GM23248 (cell line): ENCODE measurements at places on chromosomes 3 and 15. TPM values are rescaled to one million over a fixed set of nuclear protein-coding genes. Genes with fewer than 3 reads are reported as not detected.

DNA sequence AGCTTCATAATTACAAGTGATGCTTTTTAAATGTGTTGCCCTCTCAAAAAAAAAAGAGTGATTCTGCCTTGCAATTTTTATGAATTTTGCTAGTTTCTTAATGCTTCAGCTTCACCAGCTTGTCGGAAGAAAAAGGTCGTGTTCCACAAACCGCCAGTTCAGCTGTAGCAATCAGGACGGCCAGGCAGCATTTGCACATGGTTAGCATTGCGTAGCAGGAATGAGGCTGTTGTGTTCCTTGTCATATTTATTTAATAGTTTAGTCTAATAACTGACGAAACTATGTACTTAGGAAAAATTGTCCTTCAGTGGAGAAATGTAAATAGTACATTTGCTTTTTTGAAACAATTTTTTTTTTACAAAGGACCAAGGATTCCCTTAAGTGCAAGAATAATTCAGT, 64.9 kb upstream of the SELENOK start:
- no peak for DNase-seq

- no peak for DNase-seq
Measured at GRCh38 chr3:113804661-113805060, 33.9 kb upstream of the GRAMD1C start.

DNA sequence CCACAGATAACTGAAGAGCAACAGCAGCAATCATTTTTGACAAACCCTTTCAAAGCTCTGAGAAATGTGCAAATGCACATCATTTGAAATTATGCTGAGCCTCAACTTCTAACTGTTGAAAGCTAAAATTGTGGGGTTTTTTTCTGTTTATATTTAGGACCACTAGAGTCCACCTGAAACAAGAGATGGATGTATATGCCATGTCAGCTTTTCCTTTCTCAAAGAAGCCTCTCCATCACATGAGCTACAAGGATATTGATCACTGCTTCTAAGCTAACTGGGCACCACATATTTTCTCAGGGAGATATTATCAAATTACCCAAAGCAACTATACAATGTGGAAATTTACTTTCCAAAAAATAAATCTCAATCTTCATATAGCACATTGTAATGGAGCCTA, 498.6 kb upstream of the ZNF385D start:
- no peak for DNase-seq

- DNase-seq = no peak
Measured at GRCh38 chr3:158847885-158848284, 46.0 kb downstream of the MFSD1 start.

- peak; percentile 68 for DNase-seq
Measured at GRCh38 chr15:90031231-90031791, 30.2 kb downstream of the ZNF710 start.

- DNase-seq = no peak
Measured at GRCh38 chr3:36814066-36814717, 49.8 kb upstream of the DCLK3 start.

DNA sequence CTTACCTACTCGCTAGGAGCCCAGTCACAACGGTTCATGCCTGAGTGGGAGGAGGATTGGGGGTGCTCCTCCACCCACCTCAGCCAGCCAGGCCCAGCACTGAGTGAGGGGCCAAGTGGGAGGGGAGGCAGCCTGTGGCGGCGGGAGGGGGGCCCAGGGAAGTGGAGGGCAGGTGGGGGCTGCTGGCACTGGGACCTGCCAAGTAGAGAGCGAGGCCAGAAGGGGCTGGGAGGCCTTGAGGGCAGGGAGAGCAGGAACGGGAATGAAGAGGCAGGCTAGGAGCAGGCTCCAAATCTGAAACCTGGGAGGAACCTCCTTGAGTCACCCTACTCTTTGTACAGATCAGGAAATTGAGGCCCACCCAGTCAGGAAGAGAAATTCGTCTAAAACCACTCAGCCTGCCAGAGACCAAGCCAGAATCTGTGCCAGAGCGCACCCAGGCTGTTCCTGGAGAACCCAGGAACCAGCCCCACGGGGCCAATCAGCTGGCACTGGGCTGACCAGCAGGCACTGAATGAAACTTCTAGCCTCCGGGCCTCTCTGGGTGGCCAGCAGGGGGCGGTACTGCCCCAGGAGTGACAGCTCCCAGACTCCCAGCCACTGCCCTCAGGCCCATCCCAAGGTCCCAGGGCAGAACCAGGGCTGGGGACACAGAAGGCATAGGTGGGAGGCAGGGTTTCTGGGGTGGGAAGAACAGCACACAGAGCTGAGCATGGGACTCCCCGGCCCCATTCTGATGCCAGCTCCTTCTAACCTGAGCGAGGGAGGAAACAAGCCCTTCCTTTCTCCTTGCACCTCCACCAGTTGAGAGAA, 14.8 kb upstream of the CYP11A1 start:
- peak; percentile 87 for DNase-seq

DNA sequence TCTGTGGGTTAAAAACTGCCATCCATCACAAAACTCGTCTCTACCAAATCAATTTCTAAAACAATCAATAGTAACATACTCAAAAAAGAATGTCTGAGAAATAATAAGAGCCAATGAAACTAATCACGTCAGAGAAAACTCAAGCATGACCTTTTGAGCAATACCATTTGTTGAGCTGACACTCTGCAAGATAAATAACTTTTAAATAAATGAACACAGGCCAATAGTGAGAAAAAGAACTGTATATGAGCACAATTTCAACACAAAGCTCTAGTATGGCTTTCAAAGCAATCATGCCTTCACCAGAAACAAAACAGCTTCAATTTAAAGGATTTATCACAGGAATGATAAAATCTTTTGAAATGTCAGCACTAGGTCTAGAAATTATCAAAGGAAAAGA, 249.2 kb upstream of the SETMAR start:
- no peak for DNase-seq

VEPH1 gene
- polyA plus RNA-seq = 35.3 and 36.8 TPM in 2 replicates

SYNPR gene
- not detected in 2 replicates for polyA plus RNA-seq

COL6A5 gene
- not detected in 2 replicates for polyA plus RNA-seq

CAMKV gene
- 0.09 and 0.19 TPM in 2 replicates for polyA plus RNA-seq
